Stimulated activated CD4-positive, alpha-beta T cell treated with anti-CD3 and anti-CD28 coated beads, Interleukin-1b, Interleukin-23, amount 100 ng/mL, for 1 hour (primary cell): ENCODE measurements at places on chromosomes 6 and 20.

DNA sequence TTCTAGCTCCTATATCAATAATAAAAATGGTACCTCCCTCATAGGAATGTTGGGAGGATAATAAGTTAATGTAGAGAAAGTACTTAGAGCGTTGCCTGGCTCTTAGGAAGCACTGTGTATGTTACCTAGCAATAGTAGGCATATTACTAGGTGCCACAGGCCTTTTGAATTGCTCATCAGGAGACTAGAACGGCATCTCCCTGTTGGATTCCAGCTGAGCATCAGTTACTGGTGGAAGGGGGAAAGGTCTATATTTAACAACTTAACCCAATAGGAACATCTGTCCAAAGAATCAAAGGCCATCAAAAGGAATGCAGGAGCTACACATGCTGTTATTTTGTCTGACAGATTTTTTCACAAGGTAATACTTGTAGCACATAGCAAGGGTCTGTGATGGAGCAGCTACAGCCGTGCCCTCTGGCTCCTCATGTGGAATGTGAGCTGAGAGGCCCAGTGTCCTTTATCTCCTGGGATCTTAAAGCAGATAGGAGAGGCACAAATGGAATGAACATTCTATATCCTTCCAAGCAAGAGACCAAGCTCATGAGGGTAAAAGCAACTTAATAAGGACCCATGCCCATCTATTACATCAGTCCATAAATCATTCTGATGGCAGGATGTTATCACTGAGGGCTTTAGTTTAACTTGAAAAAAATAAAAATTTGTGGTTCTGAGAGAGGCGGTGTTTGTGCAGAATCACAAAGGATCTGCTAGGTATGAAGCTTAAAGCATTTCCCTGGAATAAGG, 184.9 kb upstream of the LAMP5 start:
- DNase-seq: no peak

DNA sequence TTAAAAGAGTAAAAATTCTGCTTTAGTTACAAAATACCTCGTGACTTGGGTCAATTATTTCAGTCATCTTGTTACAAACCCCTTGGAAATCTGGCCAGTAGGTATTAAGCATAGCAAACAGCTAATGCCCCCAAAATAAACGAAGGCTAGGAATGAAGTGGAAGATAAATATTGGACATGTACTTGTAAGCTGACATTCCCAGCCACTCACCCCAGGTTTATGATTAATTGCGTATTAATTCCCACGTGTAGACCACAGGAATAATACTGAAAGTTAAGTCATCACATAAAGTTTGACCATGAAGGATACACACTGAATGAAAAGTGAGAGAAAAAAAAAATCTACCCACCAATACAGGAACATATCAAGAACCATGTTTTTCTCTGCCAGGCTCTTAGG, 936.5 kb upstream of the ADGRB3 start:
- DNase-seq: no peak

- DNase-seq: no peak
Measured at GRCh38 chr6:41529049-41529448, 17.1 kb upstream of the FOXP4 start.

GRCh38 chr6:19976411-19977129, 139.4 kb downstream of the ID4 start:
- no peak for DNase-seq

DNA sequence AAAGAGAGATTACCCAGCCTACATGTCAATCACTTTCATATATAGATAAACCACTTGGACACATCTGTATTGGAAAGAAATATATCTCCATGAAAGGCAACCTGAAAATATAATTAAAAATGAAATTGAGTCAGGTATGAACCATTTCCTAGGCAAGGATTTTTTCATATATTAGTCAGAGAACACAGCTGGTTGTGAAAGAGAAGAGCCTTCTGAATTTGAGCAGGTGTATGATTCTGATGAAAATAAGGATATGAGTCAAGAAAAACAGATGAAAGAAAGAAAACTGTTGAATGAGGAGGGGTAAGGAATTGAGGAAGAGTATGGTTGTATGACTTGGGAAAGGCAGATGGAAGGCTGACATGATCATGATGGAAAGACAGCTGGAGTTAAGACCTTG, 441.1 kb downstream of the HAO1 start:
- DNase-seq: no peak

- no peak for DNase-seq
Measured at GRCh38 chr6:28462401-28462800, 19.1 kb upstream of the ZSCAN23 start.

DNA sequence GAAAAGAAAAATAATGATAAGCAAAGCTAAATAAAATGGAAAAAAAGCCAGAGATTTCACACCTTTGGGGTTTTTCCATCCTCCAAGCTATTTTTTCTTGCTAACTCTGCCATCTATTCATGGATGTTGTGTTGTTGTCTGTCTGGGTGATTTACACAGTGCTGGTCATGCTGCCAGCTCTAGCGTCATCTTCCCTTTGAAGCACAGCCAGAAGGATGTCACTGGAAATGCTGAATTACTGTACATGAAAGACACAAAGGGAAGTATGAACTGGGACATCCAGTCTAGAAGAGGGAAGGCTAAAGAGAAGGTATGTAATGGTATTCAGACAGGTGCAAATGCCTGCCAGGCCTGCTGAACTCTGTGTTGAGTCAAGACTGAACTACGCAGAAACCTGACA, 241.9 kb upstream of the STXBP5 start:
- DNase-seq: no peak

DNA sequence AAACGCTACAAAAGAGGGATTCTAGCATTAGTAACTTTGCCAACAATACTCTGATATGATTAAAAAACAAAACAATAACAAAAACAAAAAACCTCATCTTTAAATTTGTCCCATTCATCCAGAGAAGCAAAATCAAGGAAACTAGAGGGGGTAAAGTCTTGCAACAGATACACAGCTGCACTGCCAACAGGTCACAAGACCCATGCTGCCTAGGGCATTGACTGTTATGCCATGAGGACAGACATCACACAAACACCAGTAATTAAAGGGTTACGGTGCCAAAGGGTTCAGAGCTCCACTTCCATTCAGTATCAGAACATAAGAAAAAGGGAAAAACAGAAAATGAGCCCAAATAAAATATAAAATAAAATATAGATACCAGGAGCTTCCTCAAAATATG, 1.6 kb downstream of the TBC1D20 start:
- DNase-seq: no peak

GRCh38 chr6:149065658-149066556, 251.6 kb upstream of the TAB2 start:
- DNase-seq: no peak

- DNase-seq: no peak
Measured at GRCh38 chr6:41654151-41654697, 16.0 kb downstream of the MDFI start.

GRCh38 chr6:85191656-85192055, 258.2 kb upstream of the NT5E start:
- no peak for DNase-seq

- DNase-seq: no peak
Measured at GRCh38 chr6:14270142-14270893, 152.7 kb downstream of the CD83 start.

- DNase-seq: no peak
Measured at GRCh38 chr20:39479196-39479810, 517.2 kb downstream of the DHX35 start.
